ENCODE measurements at places on chromosomes 5 and 9.

GRCh38 chr9:110065532-110065931 lies 142.4 kb downstream of the C9orf152 start:
- DNase-seq: no peak

DNA sequence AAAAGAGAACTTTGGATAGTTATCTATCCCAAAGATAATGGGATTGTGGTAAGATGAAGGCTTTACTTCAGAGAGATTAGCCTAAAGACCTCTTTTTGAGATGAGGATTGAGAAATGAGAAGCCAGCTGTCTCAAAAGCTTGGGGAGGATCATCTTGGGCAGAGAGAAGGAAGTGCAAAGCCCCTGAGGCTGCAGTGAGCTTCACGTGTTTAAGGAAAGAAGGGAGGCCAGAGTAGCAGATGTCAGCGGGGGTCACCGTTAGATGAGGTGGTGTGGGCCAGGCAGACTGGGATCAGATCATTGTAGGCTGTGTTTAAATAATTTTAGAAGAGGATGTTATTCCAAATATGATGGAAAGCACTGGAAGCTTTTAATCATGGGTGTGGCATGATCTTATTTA lies 270.1 kb downstream of the ARHGEF28 start:
- DNase-seq: no peak

DNA sequence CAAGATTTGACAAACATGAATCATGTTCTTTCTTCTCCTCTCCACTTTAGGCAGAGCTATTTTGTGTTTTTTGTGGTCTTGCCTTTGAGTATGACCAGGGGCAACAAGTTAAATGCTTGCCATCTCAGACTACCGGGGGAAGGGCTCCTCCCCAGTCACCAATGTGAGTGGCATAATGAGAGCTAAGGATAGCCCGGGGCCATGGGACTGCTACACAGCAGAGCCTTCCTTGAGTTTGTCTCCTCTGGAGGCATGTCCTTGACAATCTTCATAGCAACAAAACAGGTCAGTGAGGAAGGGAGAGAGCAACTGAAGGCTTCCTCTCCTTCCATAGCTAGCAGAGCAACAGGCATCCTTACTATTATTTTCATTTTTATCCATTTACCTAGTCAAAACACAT lies 299.3 kb downstream of the ENC1 start:
- no peak for DNase-seq

DNA sequence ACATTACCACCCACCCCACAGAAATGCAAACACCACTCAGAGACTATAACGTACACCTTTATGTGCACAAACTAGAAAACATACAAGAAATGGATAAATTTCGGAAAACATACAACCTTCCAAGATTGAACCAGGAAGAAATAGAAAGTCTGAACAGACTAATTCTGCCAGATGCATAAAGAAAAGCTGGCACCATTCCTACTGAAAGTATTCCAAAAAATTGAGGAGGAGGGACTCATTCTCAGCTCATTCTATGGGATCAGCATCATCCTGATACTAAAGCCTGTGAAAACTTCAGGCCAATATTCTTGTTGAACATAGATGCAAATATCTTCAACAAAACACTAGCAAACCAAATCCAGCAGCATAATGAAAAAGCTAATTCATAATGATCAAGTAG lies 115.1 kb upstream of the CD180 start:
- DNase-seq: no peak

DNA sequence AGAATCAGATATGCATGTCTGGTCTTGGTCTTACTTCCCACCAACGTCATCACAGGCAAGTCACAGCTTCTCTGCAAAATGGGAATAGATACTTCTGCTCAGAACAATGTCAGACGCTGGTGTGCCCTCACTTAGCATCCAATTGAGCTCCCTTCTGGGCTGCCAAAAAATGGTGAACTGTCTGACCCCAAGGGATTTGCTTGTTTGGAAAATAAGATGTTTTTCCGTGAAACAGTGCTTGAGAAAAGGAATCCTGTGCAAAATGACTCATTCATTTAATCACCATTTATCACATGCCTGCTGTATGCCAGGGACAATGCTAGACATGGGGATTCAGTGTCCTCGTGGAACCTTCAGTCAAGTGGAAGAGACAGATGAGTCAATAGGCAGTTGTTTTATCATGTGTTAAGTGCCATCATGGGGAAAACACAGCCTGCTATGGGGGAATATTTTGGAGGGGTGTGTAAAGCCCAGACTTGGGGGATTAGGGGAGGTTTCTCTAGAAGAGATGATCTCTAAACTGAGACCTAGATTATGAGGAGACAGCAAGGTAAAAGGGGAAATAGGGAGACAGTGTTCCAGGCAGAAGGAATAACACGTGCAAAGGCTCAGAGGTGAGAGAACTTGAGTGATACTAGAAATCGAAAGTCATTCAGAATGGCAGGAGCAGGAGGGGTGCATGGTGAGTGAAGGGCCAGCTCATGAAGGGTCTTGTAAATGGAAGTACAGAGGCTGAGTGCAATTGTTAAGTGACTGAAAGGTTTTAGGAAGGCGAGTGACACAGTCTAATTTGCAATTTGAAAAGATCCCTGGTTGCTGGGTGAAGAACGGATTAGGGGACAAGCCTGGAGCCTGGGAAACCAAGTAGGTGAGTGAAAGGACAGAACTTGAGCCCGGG lies 3.9 kb downstream of the NIPAL4 start:
- no peak for DNase-seq

- DNase-seq: no peak
These were observed 10.9 kb upstream of the TMEM161B start for GRCh38 chr5:88279584-88279983.

DNA sequence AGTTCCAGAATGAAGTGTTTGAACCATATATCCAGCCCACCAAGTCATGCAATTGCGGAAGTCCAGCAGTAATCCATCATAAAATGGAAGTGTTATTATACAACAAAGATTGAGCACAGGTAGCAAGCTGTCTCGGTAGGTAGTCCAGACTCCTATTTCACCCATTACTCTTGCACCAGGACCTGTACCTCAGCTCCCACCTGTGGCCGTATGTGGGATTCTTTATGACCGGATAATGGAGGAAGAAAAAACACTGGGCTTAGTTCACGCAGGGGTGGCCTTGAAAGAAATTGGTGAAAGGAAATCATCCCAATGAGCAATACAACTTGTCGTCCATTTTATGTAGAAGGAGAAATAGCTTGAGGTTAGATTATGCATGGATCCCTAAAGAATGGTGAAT lies 216.3 kb downstream of the ESM1 start:
- no peak for DNase-seq

GRCh38 chr9:4397917-4398316 lies 92.4 kb upstream of the SLC1A1 start:
- DNase-seq: no peak
